Activated CD8-positive, alpha-beta memory T cell treated with anti-CD3 and anti-CD28 coated beads for 4 hours (primary cell): ENCODE measurements at places on chromosomes 3 and 15.

GRCh38 chr3:130849091-130849552 is 44.8 kb upstream of the ATP2C1 start:
- no peak for DNase-seq

DNA sequence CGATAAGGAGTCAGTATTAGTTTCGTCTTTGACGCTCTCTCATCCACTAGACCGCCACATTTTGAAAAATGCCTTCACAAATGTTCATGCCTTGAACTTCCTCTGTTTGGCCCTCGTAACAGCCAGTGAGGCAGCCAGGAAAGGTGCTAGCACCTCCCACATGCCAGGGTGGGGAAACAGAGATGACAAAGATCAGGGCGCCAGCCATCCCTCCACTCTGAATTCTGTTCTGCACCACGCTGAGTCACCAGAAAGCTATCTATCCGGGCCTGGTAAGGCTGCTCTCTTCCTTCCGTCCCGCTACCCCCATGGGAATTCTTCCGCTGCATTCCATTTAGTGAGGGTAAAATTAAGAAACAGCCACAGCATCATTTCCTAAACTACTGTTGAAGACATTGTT is 31.3 kb upstream of the BCL2L10 start:
- no peak for DNase-seq

- DNase-seq, result no peak
These were observed 156.2 kb downstream of the ADAMTSL3 start for GRCh38 chr15:83810110-83810509.

GRCh38 chr3:73433687-73434086 is 191.1 kb downstream of the PDZRN3 start:
- no peak for DNase-seq

DNA sequence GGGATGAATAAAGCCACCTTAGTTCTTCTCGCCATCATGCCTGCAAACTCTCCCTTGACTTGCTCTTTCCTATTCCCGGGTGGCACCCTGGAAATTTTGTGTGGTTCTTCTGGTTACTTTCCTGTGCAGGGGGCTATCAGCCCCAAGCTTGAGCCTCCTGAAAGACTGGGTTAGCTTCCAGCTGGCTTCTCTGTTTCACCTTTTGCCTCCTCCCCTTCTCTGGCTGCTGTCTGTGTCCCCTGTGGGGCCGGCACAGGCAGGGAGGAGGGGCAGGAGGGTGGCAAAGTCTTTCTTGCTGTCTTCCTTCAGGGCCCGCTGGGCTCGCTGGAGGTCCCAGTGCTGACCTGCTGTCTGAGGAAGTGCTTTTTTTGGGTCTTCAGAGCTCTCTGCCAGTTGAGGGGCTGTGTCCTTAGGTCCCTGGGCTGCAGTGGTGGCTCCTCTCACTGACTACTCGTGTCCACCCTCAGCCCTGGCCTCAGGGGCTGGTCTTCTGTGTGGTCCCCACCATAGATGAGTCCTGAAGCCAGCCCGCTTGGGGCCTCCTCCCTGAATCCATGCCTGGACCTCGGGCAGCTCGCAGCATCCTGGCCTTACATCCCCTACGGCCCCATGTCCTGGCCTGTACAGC is 196.5 kb downstream of the KLF13 start:
- no peak for DNase-seq

- no peak for DNase-seq
These were observed 22.6 kb upstream of the IP6K2 start for GRCh38 chr3:48739617-48739954.
